ENCODE measurements at places on chromosomes 6 and 20.

- DNase-seq = no peak
These were observed 87.2 kb downstream of the CD40 start for GRCh38 chr20:46205349-46205748.

- DNase-seq = peak; percentile 59
These were observed 49.7 kb downstream of the AKAP12 start for GRCh38 chr6:151289399-151290007.

- DNase-seq = peak; percentile 50
These were observed 195.5 kb downstream of the JARID2 start for GRCh38 chr6:15441215-15441868.

DNA sequence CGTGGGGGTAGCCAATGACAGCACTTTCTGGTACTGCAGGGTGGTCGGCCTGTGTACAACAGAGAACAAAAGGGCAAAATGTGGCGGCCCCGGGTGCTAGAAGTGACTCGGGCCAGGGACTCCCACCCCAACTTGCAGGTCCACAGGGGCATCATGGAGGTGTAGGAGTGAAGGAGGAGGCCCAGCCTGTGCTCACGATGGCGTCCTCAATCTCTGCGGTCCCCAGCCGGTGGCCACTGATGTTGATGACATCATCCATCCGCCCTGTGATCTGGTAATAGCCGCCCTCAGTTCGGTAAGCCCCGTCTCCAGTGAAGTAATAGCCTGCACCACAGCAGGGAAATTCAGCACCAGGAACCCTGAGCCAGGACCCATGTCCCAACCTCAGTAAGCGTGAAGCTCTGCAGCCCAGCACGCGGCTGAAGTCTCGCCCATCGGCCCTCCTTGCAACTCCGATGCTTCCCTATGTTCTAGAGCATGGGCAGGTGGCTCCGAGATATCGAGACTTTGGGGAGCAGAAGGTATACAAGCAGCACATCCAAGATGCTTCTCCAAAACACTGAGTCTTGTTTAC is 20.2 kb upstream of the APMAP start:
- no peak for DNase-seq

- DNase-seq = no peak
These were observed 181.6 kb downstream of the CDC5L start for GRCh38 chr6:44569131-44569530.

GRCh38 chr6:51892339-51892738 is 195.1 kb downstream of the PKHD1 start:
- DNase-seq = no peak

DNA sequence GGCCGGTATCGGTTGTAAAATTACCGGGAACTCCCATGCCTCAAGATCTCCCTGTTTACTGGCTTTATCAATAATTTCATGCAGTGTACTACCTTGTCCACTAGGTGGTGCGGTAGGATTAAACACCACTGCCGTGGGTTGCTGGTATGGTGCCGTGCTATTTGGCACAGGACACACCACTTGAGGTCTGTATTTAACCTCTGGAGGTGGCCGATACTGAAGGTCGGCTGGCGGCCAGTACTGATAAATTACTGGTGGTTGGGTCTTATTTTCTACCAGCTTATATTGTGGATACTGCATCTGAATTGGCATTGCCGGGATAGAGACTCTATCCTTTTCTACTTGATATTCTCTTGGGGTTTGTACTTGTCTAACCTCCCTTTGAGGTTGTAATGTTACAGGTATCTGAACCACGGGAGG is 14.3 kb upstream of the PTCRA start:
- DNase-seq = peak; percentile 38

GRCh38 chr20:59948828-59949720 is 8.9 kb downstream of the FAM217B start:
- peak; percentile 44 for DNase-seq

DNA sequence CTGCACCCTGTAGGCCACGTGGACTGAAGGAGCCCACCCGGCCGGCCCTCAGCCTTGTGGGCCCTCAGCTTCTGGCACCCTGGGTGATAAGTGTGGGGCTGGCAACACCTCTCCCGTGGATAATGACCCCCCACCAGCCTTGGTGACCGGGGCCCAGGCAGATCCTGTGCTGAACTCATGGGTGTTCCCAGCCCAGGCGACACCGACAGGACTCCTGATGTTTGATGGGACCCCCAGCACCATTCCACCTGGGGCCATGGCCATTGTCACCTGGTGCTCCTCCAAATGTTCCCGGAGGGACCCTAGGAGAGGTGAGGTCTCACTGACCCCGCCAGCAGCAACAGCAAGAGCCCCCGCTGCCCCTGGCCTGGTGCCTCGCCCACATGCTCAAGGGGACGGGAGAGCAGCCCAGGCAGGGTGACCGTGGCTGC is 19.4 kb upstream of the FRMD1 start:
- DNase-seq = no peak

- DNase-seq = no peak
These were observed 1.4 kb downstream of the PIM1 start for GRCh38 chr6:37171201-37171969.

- no peak for DNase-seq
These were observed 74.4 kb downstream of the ARHGAP18 start for GRCh38 chr6:129635396-129636130.

- DNase-seq = no peak
These were observed 16.4 kb downstream of the RNF217 start for GRCh38 chr6:124978451-124979293.

DNA sequence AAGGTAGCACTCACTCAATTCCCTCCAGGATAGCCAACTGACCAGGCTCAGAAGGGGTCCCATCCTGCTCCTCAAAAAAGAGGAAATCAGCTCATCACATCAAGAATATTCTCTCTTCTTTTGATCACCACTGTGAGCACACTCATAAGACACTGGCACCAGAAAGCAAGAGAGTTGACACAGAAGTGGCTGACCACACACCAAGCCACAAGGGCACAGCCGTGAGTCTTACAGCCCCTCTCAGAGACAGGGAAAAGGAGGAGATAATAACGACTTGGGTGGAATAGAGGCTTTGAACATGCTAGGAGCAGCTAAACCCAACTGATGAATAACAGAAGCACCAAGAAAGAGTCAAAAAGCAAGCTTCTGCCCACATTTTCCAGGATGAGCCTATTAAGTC is 249.1 kb upstream of the PREP start:
- DNase-seq = no peak

- peak; percentile 43 for DNase-seq
These were observed 12.4 kb upstream of the ZSCAN9 start for GRCh38 chr6:28212510-28213212.

DNA sequence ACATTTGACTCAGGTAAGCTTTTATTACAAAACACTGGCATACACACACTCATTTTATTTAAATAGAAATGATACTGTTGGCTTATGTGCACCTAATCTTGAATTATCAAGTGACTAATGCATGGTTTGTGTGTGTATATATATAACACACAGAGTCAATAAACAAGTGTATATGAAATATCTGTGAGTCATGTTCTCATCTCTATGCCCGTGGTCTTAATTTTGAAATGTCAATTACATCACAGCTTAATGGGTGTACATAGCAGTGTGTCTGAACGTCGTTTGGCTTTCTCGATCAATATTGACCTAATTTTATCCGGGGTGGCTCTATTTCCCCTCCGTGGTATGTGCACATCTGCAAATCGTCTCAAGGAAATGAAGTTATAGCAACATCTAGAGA is 104.0 kb upstream of the ZFP64 start:
- no peak for DNase-seq

DNA sequence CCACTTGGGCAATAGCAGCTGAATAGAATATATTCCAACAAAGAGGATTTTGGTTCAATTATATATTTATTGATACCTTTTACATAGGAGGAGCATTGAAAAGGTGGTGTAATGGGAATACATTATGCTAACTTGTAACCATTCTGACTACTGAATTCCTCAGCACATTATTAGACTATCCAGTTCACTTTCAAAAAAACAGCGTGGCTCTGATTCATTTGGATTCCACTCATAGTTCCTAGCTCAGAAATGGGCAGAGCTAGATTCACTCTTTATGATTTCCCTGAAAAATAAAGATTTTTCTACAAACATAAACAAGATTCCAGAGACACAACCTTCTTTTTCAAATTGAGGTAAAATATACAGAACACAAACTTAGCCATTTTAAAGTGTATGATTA is 9.2 kb upstream of the TRERF1 start:
- DNase-seq = no peak

DNA sequence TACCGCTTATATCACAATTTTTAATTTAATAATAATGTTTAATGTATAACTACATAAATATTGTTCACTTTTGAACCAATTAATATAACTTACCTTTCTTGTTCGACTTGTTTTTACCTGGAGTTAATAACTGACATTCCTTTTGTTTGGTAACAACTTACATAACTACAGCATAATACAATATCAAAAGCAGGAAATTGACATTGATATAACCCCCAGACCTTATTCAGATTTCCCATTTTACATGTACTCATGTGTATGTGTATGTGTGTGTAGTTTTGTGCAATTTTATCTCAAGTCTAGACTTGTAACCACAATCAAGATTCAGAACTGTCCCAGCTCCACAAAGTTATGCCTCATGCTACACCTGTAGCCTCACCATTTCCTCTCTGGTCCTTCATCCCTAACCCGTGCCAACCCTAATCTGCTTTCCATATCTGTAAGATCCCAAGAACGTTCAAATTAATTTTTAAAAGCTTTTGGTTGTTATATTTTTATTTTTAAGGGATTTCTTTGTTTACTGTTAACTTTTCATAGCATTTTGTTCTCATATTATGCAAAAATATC is 190.6 kb downstream of the MANEA start:
- no peak for DNase-seq

- DNase-seq = no peak
These were observed 177.6 kb downstream of the PLCB1 start for GRCh38 chr20:8309634-8310033.

DNA sequence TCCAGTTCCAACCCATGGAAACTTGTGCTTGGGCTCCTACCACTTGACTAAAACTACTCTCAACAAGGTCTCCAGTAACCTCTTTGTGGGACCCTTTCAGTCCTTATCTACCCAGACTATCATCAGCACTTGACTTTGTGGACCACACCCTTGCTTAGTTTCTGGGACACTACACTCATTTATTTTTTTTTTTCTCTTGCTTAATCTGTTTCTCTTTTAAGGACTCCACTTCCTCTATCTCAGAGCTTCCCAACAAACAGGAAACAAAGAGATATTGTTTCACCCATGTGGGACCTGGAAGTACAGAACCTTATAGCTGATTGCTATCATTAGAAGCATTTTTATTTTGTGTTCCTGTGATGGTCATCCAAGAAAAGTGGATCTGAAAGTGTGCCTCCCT is 28.8 kb upstream of the ME1 start:
- DNase-seq = no peak

DNA sequence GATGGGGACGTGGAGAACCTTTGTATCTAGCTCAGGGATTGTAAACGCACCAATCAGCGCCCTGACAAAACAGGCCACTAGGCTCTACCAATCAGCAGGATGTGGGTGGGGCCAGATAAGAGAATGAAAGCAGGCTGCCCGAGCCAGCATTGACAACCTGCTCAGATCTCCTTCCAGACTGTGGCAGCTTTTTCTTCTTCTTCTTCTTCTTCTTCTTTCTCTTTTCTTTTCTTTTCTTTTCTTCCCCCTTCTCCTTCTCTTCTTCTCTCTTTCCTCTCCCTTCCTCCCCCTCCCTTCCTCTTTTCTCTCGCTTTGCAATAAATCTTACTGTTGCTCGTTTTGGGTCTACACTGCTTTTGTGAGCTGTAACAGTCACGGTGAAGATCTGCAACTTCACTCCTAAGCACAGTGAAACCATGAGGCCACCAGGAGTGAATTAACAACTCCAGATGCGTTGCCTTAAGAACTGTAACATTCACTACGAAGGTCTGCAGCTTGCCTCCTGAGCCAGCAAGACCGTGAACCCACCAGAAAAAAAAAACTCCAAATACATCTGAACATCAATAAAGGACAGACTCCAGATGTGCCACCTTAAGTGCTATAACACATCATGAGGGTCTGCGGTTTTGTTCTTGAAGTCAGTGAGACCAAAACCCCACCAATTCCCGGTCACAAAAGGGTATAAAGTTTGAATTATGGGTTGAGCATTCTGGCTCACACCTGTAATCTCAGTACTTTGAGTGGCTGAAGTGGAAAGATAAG is 19.6 kb upstream of the SERPINB1 start:
- DNase-seq = no peak

DNA sequence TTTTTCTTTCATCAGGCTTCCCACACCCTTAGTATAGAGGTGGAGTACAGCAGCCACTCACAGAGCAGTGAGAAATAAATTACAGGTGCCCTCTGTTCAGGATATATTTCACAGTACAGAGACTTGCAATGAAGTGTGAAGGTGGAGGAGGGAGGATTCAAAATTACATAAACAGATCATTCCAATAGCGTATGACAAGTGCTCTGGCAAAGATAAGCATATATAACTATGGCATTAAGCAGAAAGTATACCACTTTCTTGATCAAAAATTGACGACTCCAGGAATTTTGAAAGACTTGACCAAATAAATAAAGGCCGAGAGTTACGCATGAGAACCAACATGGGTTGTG is 108.7 kb downstream of the GPX5 start:
- no peak for DNase-seq

DNA sequence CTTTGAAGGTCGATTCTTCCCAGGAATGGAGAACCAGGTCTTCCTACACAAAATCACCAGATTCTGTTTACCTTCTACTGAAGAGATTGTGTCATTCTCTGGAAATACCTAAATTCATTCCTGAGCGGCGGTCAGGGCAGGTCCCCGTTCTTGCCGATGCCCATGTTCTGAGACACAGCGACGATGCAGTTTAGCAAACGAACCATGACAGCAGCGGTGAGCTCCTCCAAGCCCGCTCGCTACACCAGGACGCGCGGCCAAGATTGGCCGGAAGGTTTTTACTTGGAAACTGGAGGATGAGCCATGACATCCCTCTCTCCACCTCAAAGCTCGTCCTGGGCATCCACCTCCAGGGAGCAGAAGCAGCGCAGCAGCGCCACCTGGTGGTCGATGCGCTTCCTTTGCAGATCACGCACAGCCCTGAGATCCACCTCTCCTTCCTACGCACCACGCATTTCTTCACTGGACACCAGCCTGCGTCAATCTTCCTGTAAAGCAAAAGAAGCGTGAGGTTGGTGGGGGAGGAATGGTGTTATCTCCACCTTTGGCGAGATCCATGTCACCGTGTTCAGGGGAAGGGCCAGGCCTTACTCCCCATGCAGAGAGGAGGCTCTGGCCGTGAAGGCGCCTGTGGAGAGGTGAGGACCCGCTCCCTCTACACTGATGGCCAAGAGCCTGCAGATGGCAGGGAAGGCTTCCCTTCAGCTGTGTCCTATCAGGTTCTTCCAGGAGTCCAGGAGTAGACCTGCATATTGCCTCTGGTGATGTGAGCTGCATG is 9.9 kb upstream of the HLA-B start:
- peak; percentile 33 for DNase-seq

DNA sequence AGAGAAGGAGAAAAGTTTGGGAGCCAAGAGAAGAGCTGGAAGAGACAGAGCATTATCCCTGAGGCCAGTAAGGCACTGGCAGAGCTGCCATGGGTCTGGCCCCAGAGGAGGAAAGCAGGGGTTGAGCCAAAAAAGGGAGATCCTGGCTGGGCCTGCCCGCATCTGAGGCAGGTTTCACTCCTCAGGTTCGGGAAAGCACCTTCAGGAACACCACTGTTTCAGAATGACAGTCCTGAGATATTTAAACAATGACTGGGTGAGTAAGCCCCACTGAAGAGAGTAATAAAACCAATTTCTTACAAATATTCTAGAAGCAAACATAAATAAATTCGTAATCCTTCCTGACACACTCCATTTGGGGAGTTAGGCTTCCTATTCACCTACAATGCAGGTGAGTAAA is 152.2 kb downstream of the BACH2 start:
- no peak for DNase-seq
